ENCODE measurements at places on chromosomes 5 and 9.

DNA sequence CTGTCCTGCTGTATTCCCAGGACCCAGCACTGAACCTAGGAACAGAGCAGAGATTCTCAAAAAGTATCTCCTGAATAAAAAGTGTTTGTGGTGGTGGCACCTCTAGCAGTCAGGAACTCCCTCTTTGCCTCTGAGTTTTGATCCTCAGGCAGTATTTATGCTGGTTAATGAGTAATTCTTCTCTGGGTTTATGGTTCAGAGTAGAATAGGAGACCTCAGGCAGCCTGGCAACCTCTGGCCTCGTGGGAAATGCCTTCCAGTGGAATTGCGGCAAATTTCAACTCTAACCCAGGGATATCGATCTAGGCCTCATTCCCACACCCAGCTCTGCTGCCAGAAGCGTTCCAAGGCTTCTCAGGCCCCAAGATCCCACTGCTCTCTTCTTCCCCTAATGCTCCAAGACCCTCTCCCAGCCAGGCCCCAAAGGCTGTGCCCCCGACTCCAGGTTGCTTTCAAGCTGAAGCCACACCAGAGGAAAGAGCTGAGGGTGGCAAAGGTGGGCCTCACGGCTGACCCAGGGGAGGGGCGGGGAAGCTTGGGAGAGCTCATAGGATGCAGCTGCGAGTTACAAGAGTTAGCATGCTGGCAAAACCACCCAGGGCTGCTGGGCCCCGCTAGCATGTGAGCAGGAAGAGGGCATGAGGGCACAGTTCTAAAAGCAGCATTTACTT is 10.9 kb upstream of the HDHD3 start:
- DNase-seq: no peak

DNA sequence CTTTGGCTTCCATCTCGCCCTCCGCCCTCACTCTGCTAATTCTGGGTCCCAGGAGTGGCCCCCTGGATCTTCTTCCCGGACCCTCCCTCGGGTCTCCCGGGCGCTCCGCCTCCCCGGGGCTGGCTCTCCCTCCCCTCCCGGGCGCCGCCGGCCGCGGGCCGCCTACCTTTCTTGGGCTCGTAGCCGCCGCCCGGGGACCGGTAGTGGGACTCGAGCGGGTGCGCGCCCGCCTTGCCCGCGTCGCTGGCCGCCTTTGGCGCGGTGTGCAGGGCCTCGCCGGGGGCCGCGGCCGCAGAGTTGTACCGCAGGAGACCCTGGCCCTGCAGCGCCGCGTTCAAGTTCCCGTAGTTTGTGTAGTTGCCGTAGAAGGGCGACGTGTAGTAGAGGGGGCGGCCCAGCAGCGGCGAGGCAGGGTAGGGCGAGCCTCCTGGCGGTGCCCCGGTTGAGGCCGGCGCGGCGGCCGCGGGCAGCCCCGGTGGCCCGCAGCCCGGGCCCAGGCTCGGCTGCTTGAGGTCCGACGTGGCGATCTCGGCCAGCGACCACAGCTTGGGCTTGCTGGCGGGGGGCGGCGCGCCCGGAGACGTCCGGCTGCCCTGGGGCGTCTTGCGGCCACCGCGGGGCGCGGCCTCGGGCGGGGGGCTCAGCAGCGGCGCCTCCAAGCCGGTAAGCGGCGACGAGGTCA is 3.2 kb downstream of the IRX2 start:
- DNase-seq: no peak

- DNase-seq: no peak
Measured at GRCh38 chr9:7119612-7120011, 361.8 kb downstream of the KDM4C start.

DNA sequence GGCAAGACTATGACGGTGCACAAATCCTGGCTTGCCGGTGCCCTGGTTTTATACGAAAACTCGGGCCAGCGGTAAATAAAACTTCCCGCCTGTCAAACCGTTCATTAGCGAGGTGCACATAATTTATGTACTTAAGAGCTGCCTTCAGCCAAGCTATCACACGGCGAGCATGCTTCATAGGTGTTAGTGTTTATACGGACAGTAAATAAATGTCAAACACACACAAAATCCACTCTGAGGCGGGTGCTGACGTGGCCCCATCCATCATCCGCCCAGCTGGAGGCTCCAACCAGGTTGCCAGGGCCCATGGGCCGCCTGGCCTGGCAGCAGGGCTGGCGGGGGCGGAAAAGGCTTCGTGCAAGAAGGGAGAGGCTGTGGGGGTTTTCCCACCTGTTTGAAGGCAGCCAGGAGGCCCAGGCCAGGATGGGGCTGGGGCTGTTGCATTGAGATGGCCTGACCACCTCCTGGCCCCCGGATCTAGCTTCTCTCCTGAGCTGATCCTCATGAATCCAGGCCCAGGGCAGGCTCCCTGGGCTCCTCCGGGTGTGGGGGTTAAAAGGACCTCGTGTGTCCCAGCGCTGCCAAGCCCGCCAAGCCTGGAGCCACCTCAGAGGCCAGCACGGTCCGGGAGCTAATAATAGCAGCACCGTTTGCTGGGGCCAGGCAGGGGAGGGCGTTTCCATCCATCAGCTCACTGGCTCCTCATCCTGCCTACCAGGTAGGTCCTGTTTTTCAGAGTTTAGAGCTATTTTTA is 43.2 kb downstream of the BARX1 start:
- no peak for DNase-seq

DNA sequence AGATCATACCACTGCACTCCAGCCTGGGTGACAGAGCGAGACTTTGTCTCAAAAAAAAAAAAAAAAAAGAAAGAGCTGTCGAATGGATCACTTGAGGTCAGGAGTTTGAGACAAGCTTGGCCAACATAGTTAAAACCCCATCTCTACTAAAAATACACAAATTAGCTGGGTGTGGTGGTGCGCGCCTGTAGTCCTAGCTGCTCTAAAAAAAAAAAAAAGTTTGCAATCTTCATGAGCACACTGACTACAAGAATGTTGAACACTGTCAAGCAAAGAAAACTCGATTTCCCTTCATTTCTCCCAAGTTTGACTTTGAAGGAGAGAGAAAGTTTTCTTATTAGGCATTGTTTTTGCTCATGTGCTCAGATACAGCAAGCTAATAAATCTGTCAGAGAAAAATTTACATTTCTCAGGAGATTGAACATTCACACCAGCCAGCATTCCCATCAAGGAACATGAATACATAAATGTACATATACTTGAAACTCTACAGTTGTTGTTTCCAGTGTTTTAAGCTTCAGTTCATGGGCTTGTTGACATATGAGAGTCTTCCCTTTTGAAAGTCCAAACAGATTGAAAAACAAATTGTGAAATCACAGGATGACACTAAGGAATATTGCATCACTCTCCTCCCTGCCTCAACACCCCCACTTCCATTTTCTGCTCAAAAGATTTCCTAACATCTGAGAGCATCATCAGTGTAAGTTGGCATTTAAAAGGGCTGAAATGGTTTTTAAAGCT is 81.8 kb downstream of the ARRDC3 start:
- peak; percentile 40 for DNase-seq

DNA sequence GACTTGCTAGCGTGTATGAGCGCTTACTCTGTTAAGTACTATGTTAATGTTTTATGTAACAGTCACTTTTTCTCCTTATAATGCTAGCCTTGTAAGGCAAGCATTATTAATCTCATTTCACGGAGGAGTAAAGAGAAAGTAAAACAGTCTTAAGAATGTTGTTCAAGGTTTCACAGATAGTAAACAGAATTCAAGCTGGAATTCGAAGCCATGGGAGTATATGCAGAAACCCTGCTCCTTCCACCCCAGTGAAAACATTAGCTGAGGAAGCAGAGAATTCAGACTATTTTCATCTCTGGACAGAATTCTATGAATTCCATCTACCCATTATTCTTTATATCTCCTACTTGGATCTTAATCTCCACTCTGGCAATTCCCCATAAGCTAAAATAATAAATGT is 1028.3 kb upstream of the WWC1 start:
- no peak for DNase-seq

- DNase-seq: no peak
Measured at GRCh38 chr5:55535199-55535905, 588 bp upstream of the PLPP1 start.

- no peak for DNase-seq
Measured at GRCh38 chr5:158369241-158369640, 510.3 kb upstream of the CLINT1 start.

Measured in umbilical cord (tissue), 2 donors.